Stimulated activated CD4-positive, alpha-beta T cell treated with anti-CD3 and anti-CD28 coated beads, Interleukin-12 subunit alpha, Interleukin-12 subunit beta, amount 100 ng/mL, for 48 hours (primary cell): ENCODE measurements at places on chromosomes 2 and 18.

- DNase-seq: no peak
Observed at GRCh38 chr2:124286089-124286783, 261.1 kb downstream of the CNTNAP5 start.

DNA sequence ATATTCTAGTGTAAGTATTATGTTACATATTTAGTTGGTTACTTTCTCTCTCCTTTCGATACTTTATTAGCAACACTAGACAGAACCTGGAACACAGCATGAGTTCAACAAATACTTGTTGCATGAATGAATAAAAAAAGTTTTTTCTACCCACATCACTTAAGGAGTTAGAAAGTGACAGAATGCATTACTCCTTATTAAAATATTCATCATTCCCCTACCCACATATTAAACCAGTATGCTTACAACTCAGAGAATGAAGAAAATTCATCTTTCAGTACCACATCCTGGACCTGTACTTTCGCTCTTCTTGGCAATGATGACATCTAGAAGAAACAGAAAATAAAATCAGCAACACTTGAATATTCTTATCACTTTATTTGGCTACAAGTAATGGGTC lies 6.0 kb downstream of the SRBD1 start:
- no peak for DNase-seq

DNA sequence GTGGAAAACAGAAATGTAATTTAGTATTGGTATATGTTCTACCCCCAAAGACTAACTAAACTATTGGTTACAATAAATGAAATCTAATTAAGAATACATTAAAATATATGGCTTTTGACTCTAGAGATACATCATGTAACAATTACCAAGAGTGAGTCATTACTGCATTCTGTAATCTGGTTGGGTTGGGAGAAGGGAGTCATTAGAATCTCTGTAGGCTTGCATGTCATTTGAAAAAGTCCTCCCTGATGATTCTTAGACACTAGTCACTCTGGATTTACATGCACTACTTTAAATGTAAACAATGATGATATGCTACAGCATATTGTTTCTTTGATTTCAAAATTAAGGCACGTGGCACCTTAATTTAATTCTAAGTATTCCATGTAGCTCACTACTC lies 293.4 kb upstream of the CHST9 start:
- no peak for DNase-seq

- no peak for DNase-seq
Observed at GRCh38 chr2:16869711-16870110, 204.1 kb upstream of the CYRIA start.

DNA sequence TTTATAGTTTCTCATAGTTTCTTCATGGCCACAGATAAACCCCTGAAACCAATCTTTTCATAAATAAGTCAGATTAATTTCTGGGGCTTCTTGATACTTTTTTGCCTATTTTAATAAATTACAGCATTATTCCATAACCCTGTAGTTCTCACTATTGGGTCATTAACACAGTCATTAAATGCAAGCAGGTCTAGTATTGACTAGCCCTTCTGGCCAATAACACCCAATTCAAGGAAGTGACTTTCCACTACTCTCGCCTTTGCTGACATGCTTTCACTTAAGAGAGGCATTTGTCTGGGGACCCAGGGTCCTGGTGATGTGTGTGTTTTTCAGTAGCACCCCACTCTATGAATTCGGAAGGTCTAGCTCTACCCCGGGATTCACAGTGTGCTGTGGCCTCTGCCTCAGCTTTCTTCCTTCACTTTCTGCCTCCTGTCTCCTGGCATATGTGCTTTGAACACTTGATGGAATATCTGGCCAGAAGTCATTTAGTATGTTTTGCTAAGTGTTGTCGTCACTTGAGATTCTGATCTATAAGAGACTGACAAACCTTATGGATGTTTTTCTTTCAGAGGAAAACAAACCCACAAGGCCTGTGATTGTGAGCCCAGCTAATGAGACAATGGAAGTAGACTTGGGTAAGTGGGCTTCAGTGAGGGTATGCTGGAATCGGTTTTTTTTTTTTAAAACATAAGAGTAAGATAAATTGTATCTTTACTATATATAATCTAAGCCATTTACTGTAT lies 18.6 kb upstream of the IL1RL2 start:
- no peak for DNase-seq

- DNase-seq: no peak
Observed at GRCh38 chr18:46407486-46408166, 249.4 kb downstream of the LOXHD1 start.

GRCh38 chr2:194725169-194725568 lies 931.9 kb upstream of the SLC39A10 start:
- DNase-seq: no peak

GRCh38 chr2:128380061-128380889 lies 61.6 kb upstream of the HS6ST1 start:
- no peak for DNase-seq

DNA sequence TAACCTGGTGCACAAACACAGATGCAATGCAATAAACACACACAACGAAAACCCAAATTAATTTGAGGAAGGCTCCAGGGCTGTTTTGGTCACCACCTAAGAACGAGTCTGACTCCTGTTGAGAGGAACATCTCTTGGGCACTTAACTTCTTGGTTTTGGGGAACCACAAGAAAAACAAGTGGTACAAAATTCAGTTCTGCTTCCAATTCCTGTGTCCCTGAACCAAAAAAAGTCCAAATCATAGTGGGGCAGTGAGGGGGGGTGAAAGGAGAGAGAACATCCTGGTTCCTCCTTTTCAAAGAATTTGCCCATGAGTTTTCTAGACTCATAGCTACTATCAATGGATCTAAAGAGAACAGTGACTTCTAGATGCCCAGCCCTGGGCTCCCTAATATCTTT lies 143.6 kb downstream of the COL4A4 start:
- no peak for DNase-seq

DNA sequence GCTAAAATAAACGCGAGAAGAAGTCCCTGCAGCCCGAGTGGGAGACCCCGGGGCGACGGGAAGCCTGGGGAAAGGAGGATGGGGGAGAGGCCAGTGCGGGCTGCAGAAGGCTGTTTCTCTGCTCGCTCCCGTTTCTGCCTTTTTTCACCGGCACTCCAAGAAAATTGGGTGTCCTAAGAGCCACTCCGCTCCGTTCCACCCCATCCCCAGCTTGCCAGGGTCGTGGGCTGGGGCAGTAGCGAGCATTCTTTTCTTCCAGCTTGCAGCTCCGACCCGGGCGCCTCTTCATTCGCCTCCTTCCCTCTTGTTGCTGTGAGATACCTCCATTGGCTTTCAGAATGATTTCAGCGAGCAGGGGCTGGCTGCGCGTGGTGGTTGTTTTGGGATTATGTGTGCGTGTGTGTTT lies 1.1 kb downstream of the HOXD3 start:
- DNase-seq: no peak

- DNase-seq: no peak
Observed at GRCh38 chr2:168460571-168460970, 4.5 kb downstream of the CERS6 start.
